ENCODE measurements at places on chromosomes 2 and 18. TPM values are rescaled to one million over a fixed set of nuclear protein-coding genes. Genes with fewer than 3 reads are reported as not detected.
A peak's percentile ranks its signal among the peaks of the same experiment; 100 is the strongest.

DNA sequence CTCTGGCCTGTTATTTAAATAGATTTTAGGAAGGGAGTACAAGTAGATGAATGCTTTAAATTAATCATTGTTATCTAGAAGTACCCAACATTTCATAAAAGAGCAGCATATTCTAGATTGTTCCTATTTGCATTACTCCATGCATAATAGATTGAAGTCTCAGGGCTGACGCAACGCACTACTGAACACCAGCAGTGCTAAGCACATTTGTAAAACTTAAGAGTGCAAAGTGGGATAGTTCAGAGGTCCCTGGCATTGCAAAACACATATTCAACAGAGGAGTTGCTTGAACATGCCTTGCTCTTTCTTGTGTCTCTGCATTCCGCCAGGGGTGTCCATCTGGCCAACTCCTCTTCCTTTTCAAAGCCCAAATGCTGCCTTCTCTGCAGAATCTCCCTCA is 22.3 kb downstream of the CDKL4 start:
- no peaks in the 10 kb centered on the region for H3K27me3 ChIP-seq
- H3K4me3 ChIP-seq: no peak overlapping the region
- no peak overlapping the region for H3K27ac ChIP-seq
- H3K4me1 ChIP-seq: no peaks in the 10 kb centered on the region
- H3K36me3 ChIP-seq: no peaks in the 10 kb centered on the region

DNA sequence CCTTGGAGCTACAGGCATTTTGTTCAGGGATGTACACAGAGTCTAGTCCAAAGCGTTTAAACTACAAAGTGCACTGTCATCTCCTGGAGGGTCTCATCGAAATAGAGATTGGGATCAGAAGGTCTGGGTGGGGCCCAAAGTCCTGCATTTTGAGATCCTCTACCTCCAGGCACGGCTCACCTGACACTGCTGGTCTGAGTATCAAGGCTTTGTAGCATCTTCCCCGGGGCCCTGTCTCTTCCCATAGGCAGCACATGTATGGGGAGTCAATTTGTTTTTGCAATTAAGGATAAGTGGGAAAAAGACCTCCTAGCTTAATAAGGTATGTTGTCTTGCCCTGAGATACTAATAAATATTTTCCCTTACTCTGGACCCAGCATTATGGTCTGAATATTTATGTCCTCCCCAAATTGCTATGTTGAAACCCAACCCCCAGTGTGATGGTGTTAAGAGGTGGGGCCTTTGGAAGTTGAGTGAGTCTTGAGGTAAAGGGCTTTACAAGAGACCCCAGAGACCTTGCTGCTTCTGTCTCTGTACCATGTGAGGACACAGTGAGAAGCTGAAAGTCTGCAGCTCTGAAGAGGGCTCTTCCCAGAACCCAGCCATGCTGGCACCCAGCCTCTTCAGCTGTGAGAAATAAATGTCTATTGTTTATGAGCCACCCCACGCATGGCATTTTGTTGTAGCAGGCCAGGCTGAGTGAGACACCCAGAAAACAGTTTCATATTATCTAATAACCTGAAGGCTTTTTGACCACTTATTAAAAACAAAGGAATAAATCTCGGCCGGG is 258.7 kb upstream of the HS6ST1 start:
- H3K27ac ChIP-seq: no peak overlapping the region
- no peaks in the 10 kb centered on the region for H3K27me3 ChIP-seq
- peaks cover 6% of the 10 kb centered on the region for H3K4me1 ChIP-seq
- DNase-seq: no peak
- H3K4me3 ChIP-seq: no peak overlapping the region

Gene CGREF1
- 7.8 TPM for polyA plus RNA-seq

- no peak overlapping the region for H3K4me3 ChIP-seq
- H3K27me3 ChIP-seq: no peaks in the 10 kb centered on the region
- no peak for DNase-seq
- no peaks in the 10 kb centered on the region for H3K36me3 ChIP-seq
- H3K27ac ChIP-seq: no peak overlapping the region
- no peaks in the 10 kb centered on the region for H3K4me1 ChIP-seq
These were observed 92.8 kb upstream of the HS6ST1 start for GRCh38 chr2:128411431-128411830.

Gene SRD5A2
- not detected for polyA plus RNA-seq

DNA sequence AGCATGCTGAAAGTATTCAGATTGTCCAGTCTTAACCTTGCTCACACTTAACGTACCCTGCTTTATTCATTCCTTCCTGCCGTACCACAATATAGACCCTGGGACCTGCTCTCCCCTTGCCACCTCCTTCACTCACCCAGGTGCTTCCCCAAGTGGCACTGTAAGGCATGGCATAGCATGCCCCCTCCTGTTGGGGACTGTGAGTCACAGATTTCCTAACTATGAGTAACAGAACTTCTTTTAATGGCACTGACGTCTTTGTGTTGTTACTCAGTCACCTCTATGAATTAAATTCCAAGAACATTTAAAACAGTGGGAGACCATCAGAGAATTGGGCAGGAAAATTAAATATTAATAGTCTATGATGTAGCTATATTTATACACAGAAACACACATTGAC is 117.2 kb downstream of the CTNNA2 start:
- DNase-seq: peak; percentile 13
- H3K27ac ChIP-seq: no peak overlapping the region
- peaks cover 13% of the 10 kb centered on the region for H3K4me1 ChIP-seq
- no peak overlapping the region for H3K4me3 ChIP-seq
- no peaks in the 10 kb centered on the region for H3K27me3 ChIP-seq

GRCh38 chr2:49600524-49600923 is 446.2 kb upstream of the FSHR start:
- no peaks in the 10 kb centered on the region for H3K36me3 ChIP-seq
- no peak overlapping the region for H3K4me3 ChIP-seq
- no peak overlapping the region for H3K27ac ChIP-seq
- H3K4me1 ChIP-seq: no peaks in the 10 kb centered on the region
- H3K27me3 ChIP-seq: no peaks in the 10 kb centered on the region
- DNase-seq: no peak

GRCh38 chr18:24466771-24467170 is 6.3 kb downstream of the HRH4 start:
- H3K4me3 ChIP-seq: no peak overlapping the region
- no peaks in the 10 kb centered on the region for H3K4me1 ChIP-seq
- H3K36me3 ChIP-seq: no peaks in the 10 kb centered on the region
- H3K27ac ChIP-seq: no peak overlapping the region
